ENCODE measurements at places on chromosomes 5 and 9.
A peak's percentile ranks its signal among the peaks of the same experiment; 100 is the strongest.

- DNase-seq: peak; percentile 18
Measured at GRCh38 chr9:87725900-87726709, at the start of gene CTSL. Gene CTSL (plus strand): TSS chr9:87726119. CDS start chr9:87727604, 1,485 bp downstream.

GRCh38 chr5:171709930-171710329 is 75.7 kb upstream of the SMIM23 start:
- DNase-seq: no peak

DNA sequence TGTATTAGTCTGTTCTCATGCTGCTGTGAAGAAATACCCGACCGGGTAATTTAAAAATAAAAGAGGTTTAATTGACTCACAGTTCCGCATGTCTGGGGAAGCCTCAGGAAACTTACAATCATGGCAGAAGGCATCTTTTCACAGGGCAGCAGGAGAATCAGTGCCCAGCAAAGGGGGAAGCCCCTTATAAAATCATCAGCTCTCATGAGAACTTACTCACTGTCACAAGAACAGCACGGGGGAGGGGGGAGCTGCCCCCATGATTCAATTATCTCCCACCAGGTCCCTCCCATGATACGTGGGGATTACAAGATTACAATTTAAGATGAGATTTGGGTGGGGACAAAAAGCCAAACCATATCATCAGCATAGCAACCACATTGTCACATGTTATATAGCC is 102.5 kb downstream of the GPBP1 start:
- no peak for DNase-seq

DNA sequence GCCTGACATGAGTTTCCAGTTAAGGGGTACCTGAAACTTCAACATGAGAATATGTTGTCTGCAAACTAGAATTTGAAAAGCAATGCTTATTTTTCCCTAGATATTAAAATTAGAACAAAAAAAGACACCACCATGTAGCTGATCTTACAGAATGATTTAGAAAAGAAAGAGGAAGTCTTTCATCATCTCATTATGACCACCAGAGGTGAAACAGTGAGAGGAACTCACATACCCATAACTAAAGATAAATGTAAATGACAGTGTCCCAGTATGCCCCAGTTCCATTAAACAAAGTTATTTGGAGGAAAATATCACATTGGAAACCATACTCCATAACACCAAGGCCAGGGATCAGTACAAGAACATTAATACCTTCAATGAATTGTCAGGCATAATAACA is 6.9 kb downstream of the TAF7 start:
- DNase-seq: no peak

- DNase-seq: no peak
Measured at GRCh38 chr5:25568294-25568693, 923.5 kb upstream of the CDH10 start.

DNA sequence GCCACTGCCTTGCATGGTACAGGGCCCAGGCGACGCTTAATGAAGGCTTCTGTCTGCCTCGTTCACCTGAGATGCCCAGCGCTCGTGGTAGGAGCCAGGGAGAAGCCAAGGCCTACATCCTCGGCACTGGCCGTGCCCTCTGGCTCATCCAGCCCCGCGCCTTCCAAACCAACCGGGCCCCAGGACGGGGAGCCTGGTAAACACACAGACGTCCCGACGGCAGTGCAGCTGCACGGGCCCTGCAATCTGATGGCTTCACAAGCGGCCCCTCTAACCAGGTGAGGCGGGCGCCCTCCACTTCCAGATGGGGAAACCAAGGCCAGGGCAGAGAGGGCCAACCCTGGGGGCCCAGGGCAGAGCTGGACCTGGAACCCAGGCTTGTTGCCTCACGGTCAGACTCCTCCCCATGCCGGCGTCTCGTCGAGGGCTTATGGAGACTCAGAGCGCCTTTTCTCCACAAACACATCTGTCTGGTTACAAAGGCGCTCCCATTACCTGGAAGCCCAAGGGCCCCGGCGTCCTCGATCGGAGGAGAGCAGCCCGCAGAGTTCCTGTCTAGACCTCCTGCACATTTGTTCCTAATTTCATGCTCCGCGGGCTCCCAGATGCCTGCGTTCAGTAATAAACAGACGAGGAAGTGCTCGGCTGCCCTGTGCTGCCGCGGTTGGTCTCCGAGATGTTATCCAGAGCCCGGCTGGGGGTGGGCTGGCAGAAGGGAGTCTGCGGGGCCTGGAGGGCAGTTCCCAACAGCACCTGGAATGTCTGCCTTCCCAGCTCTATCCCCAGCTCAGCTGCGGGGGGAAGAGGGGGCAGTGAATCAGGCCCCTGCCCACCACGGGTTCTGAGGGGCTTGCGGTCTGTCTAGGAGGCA is 23.5 kb downstream of the FAM163B start:
- no peak for DNase-seq

GRCh38 chr9:87653941-87654340 is 72.0 kb upstream of the CTSL start:
- no peak for DNase-seq

GRCh38 chr5:159181152-159181551 is 28.2 kb downstream of the RNF145 start:
- DNase-seq: no peak

- DNase-seq: no peak
Measured at GRCh38 chr5:55638455-55638854, 73.7 kb downstream of the SLC38A9 start.

Measured in stimulated activated CD8-positive, alpha-beta memory T cell treated with anti-CD3 and anti-CD28 coated beads, Interleukin-15, amount 100 ng/mL, for 1 hour (primary cell).